Fibroblast of upper back skin (primary cell): ENCODE measurements at places on chromosomes 3 and 15.

GRCh38 chr3:170602556-170602955 is 16.7 kb upstream of the SLC7A14 start:
- DNase-seq = no peak

GRCh38 chr3:184236636-184237035 is 7.3 kb downstream of the VWA5B2 start:
- DNase-seq = no peak

DNA sequence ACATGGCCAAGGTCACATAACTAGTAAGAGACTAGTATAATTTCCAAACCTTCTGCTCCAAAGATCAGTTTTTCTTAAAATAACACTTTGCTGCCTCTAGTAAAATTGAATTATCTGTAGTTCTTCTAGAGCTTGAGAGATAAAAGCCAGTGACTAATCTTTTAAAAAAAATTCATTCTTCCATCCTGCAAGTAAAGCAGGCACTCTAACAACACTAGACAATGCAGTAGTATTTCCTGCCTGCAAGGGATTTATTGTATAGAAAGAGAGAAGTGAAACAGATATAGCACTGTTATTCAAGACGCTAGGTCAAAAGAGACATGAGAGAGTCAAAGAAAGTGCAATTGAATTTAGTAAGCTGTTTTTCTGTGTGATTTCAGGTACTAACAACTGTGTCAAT is 159.5 kb upstream of the TBC1D5 start:
- DNase-seq = no peak

DNA sequence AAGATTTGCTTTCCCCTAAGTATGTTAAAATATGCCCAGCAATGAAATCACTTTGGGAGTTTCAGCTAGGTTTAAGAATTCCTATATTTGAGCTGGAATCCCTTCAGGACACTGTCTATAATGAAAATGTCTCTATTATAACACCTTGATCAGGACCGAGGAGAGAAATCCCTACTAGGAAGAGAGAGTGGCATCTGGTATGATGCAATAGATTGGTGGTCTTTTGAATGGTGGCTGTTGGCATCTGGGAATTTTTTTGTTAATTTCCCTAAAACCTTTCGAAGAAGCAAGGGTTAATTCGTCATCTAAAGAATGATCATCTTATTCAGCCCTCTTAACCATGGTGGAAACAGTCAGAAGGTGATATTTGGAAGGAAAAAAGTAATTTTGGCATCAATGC is 43.0 kb downstream of the TIGIT start:
- no peak for DNase-seq

DNA sequence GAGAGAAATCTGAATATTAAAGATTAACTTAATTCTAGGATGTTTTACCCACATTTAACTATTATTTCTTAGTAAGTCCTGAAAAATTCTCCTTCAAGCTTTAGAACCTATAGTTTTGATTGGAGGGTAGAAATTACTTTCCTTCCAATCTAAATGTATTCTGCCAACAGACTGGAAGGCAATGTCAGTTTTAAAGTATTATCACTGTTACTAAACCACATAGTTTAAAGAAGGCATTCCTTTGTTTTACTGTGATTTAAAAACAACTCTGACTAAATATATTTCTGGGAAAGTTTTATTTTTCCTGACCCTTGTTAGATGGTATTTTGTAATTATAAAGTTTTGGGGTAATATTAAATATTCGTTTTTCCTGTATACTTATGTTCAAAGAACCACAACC is 382.5 kb downstream of the TBC1D5 start:
- no peak for DNase-seq

DNA sequence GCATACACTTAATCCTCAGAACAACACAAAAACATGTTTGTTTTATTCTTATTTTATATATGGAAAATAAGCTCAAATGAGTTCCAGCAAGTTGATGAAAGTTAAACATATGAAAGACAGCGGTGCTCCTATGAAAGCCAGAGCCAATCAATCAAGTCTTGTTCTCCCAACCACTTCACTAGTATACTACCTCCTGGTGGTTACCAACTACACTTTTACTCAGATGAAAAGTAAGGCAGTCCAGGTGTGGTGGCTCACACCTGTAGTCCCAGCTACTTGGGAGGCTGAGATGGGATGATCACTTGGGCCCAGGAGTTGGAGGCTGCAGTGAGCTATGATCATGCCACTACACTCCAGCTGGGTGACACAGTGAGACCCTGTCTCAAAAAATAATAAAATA is 66.0 kb downstream of the MAGI1 start:
- no peak for DNase-seq

DNA sequence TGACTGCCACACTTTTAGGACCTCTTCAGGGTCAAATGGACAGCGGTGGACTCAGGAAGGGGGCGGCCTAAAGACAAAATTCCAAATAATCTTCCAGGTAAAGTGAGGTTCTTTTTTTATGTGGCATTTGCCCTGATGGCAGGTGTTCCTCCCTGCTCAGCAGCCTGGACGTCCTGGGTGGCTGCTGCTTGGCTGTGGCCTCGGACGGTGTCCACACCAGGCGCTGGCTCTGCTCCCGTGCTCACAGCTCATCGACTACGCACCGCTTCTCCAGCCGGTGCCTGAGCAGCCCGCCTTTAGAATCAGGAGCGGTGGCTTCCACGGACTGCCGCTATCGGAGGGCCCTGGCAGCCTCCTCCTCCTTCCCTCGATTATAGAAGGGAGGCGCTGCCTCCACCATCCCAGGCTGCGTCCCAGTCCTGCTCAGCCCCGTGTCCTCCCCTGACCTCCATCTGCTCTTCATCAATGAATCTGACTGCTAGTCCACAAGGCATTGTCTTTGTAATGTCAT is 41.9 kb downstream of the PCSK6 start:
- DNase-seq = no peak
